ENCODE measurements at places on chromosomes 5 and 9.

DNA sequence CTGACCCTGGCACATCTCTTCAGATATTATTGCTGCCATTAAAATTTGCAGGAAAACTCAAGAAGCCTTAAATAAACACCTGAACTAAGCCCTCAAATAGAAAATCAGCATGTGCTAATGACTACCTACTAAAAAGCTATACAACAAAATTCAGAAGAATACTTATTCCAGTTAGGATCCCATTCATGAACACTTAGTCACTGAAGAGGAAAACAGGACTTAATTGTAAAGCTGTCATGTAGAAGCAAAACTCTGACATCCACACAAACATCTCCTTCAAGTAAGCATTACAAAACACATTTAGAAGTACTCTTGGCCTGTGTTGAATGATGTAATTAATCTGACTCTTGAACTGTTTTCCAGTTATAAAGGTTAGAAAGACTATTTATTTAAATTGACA lies 19.9 kb downstream of the ELL2 start:
- no peak for DNase-seq

DNA sequence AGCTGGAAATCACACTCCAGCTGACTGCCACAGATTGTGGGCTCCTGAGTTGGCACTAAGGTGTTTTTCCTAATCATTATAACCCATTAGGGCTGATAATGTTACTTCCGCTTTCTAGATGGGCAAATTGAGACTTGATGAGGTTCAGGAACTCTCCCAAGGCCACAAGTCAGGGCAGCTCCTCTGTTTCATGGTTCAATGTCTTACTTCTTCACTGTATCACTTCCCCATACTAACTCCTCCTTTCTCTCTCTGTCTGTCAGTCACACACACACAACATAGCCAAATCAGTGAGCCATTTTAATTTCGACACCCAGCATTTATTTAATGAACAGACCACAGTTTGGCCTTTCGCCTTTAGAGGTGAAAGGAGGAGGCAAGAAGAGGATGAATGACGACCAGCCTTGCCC lies 17.8 kb upstream of the TRAF1 start:
- no peak for DNase-seq

DNA sequence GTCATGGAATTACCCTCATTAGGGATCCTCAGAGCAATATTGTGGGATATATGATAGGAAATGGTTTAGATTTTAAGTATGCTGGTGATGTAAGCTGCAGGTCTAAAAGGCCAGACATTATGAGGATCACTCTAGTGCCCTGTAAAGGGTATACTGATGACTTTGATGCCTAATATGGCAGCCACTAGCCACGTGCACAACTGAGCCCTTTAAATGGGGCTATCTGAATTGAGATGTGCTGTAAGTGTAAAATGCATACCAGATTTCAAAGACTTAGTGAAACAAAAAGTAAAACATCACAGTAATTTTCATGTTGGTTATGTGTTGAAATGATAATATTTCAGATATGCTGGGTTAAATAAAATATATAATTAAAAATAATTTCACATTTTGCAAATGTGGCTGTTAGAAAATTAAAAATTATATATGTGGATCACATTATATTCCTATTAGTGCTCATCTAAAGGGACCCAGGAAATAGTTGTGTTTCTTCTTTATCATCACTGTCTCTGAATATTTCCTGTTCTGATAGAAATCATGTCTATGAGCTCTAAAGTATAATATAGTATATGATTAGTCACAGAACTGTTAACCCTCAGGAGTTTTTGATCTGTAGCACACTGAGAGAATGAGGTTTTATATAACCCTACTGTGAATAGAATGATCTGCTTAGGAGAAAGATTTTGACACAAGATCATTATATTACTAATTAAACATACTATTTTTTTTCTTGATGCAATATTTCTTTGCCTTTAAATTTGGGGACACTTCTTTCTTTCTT lies 50.1 kb downstream of the OSTF1 start:
- no peak for DNase-seq

DNA sequence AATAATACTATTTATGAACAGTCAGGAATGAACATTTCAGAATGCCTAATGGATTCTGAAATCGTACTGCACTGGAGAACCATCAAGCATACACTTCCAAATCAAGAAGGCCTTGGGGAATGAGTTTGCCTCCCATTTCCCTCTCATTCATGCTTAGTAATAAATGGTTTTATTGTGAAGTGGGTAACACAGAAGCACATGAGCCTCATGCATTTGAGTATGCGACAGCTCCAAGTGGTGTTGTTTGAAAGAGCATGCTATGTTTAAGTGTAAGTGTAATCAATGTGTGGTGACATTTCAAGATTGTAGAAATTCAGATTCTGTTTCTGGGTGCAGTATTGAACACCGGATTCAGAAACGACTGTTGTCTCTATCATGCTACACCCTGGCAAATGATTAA lies 60.0 kb downstream of the SGCD start:
- no peak for DNase-seq

DNA sequence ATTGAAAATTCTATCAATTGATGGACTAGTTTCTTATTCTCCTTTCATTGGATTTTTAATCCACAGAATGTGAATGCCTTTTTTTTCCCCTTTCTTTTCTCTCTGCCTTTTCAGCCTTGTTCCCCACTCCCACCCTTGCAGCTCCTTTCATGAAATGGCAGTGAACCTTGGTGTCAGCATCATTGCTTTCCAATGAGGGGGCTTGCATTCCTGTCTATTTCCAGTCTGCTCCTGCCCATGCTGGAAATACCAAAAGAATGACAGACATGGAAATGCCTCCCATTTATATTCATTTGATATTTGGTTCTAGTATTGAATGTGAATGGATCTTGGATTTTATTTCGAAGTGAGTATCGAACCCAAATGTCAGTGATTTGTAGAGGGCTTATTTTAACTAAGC lies 162.7 kb upstream of the SGCD start:
- no peak for DNase-seq

DNA sequence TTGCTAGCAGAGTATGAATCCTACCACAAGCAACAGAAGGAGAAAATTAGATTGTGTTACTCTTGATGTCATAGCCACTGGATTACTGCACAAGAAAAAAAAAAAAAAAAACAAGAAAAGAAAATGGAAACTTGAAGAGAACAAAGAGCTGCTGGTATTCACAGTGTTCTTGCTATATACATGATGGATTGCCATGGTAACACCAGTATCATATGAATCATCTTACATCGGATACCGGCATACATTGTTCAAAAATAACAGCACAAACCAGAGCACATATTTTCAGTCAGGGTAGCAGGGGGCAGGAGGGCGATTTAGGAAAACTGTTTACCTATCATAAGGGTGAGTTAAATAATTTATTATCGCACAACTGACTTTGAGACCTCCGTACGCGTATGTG lies 472.9 kb downstream of the PDE4D start:
- DNase-seq, result no peak

DNA sequence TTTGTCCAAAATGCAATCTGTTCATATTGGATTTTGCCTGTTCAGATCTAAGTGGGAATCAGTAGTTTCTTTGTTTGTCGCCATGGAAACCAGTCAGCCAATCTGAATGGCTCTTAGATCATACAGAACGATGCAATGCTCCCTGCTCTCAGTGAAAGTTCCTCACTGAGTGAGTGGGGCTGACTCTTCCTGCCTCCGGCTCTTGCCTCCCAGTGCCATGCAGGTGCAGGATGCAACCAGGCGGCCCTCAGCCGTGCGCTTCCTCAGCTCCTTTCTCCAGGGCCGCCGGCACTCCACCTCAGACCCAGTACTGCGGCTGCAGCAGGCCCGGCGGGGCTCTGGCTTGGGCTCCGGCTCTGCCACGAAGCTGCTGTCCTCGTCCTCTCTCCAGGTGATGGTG lies at the start of gene PTPDC1:
TSS of gene PTPDC1 (plus strand) at position 151 of the 400 bp plus-strand sequence. CDS start at position 218, 67 bp downstream.
- peak; percentile 5 for DNase-seq

DNA sequence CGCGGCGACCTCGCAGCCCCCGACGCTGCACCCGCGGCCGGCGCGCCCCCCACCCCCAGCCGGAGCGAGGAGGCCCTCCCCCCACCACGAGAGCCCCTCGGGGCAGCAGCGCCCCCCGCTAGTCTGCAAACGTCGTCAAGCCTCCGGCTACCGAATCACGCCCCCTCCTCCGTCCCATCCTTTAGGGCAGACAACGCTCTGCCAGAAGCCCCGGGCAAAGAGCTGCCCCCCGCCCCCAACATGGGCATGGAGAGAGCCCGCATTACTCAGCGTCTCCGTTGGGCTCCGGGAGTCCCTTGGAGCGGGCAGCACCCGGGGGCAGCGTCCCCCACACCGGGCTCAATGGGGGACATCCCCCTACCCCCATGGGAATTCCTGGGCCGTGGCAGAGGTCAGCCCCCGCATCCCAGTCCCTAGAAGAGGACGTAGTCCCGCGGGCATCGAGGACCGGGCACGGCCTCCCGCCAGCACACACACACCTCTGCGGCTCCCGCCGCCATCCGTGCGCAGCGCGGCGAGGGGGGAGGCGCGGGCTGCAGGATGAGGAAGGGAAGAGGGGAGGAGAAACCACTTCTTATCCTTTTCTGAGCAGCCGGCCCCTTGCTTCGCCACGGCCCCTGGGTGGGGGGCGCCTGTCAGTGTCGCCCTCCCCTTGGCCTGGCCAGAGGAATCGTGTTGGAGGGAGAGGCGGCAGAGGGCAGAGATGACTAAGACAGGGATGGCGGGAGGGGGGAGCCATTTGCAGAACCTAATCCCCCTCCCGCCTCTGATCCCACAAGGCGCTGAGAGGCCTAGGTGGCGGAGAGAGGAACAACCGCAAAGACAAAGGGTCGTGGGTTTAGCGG lies 750 bp downstream of the DNM1 start:
- no peak for DNase-seq

GRCh38 chr5:170655476-170655875 lies 128.0 kb upstream of the GABRP start:
- no peak for DNase-seq

GRCh38 chr9:33220681-33221567 lies 19.0 kb upstream of the SPINK4 start:
- no peak for DNase-seq

DNA sequence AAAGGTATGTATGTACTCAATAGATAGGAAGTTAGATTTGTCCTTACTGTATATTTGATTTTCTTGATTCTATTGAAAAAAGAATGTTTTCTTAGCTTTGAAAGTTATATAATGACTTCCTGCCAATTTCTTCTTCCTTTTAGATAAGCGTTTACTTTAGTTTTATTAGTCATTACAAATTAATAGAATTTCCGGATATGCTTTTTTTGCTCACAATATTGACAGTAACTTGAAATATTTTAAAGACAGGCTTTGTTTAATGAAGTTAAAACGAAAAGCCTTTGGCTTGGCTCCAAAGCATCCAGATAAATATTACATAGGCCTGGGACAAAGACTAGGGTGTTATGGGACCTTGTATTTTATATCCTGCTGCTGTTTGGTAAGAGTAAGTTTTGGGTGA lies 49.5 kb downstream of the CWC27 start:
- no peak for DNase-seq

DNA sequence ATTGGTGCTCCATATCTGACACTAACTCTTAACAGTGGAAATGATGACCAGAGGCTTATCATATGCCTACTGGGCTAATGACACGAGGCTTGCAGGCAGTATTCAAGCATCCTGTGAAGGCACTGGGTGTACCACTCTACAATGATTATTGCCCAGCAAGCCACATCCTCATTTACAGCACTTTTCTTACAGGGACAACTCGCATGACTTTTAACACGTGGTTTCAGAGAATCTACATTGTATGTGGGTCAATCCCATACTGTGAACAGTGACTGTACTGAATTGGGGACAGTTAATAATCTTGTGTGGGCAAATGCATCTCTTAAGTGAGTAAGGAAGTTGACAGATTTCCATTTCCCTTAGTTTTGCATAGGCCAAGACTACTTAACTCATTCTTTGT lies 260.0 kb downstream of the TRPM3 start:
- no peak for DNase-seq

GRCh38 chr5:178839319-178839704 lies 20.4 kb upstream of the ZNF354B start:
- peak; percentile 54 for DNase-seq

DNA sequence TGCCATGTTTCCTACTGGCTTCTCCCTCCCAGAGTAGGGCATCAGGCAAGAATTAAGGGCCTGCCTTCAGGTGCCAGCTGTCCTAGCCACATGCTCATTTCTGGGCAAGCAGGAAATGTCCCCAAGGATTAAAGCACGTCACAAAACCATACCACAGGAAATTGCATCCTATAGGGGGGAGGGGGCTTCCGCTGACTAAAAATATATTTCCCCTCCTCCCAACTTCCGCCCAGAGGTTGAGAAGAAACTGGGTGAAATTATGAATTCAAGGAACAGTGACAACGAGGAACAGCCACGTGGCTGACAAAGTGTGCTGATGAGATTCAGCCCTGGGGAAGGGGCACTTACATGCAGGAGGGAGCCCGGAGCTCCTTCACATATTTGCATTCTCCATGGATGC lies 4.1 kb downstream of the HBEGF start:
- peak; percentile 44 for DNase-seq

GRCh38 chr9:21964925-21965385 lies 29.2 kb downstream of the CDKN2A start:
- DNase-seq, result peak; percentile 64

GRCh38 chr9:131584858-131585257 lies 39.5 kb downstream of the PRRT1B start:
- peak; percentile 12 for DNase-seq

DNA sequence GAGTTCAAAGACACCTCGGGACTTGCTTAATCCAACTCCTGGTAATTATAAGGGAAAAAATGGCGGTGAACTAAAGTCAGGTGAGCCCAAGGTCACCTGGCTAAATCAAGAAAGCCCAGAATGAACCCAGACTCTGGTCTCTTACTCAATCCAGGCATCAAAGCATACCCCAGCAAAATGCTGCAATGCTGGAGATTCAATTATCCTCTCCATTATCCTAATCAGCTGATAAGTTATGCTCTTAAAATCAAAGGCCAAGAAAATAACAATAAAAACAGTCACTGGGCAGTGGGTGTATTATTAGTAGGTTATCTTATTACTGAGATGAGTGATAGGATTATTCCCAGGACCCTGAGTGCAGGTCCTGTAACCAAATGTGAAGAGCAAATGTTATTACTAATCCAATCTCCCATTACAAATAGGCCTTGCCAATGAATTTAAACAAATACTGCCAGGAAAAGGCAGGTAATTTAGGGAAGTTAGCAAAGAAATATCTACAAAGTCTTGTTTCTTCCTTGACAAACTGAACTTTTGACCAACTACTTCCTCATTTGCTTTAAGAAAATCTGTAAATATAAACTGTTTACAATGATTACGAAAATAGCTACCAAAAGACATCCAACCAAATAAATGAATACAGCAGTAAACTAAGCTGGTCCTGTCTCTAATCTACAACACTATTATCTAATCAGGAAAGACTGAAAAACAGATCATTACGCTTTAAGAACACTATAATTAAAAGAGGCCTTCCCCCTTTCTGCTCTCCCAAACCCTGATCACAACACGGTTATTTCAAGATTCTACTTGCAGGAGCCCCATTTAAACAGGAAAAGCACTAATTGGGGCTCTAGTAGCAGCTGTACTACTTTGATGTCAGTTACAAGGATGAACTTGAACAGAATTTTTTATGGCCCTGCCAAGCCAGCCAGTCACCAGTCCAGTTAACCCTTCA lies 103.2 kb downstream of the MED27 start:
- DNase-seq, result no peak

All from activated naive CD8-positive, alpha-beta T cell treated with anti-CD3 and anti-CD28 coated beads, Interleukin-2, amount 50 U/mL, for 24 hours (primary cell).